NCI-H774 (cell line): ENCODE measurements at places on chromosomes 13 and 19.

DNA sequence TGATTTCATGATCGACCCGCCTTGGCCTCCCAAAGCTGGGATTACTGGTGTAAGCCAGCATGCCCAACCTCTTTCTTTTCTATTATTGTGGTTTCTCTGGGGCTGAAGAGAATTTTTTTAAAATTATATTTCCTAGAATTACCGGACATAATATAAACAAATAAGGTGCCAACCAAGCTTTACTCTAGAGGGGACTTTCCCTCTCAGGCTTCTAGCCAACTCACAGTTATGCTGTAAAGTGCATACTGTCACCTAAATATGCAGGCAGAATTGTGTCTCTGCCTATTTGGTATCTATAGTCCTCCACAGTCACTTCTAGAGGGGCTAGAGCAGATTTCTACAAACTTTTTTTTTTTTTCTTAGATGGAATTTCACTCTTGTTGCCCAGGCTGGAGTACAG is 41.6 kb upstream of the ZNF681 start:
- no peak for DNase-seq

GRCh38 chr19:3642296-3642695 is 15.7 kb upstream of the CACTIN start:
- DNase-seq = no peak

DNA sequence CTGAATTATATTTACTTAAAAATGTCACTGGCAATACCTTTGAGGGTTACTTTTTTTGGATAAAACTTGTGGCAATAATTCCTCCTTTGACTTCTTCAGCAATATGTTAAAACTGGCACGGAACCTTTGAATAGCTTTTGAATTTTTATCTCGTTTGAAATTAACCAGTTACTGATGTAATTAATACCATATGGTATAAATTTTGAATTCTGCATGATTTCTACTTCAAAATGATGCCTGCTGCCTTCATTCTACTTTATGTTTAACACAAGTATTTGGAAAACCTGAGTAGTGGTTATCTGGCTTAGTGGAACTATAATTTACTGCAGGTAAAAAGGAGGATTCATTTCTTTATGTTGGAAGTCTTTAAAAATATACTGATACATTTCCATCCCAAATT is 85.3 kb downstream of the LRCH1 start:
- no peak for DNase-seq

- no peak for DNase-seq
Observed at GRCh38 chr13:99377641-99378040, 70.4 kb upstream of the GPR183 start.

DNA sequence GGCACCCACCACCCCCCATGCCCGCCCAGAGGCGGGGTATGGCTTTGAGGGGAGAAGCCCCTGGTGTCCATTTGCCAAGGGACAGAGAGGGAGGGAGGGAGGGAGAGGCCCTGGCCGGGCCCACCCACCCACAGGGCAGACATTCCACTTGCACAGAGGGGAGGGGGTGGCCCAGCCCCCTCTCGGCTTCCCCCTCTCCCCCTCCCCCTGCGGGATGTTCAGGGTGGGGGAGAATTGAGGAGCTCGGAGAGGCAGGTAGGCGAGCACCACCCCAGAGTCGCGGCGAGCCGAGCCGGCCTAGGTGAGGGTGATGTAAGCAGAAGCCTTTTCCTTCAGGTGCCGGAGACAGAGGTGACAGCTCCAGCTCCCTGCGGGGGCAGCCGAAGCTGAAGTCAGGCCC is 12.3 kb downstream of the DPF1 start:
- DNase-seq = no peak

DNA sequence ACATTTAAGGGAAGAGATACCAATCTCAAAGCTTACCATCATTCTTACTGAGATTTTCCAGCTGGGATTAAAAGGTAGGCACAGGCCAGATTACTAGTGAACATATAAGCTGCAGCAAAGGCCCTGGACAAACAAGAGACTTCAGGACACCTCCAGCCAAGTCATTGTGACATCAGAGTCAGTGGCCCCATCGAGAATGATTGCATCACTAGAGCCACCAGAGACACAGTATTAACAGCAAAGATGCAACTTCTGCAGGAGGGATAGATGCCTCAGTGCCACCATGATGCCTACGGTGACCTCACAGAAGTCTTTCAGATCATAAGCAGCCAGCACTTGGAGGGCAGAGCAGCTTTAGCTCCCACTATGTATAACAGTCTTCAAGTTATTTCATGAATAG is 8.6 kb downstream of the RUBCNL start:
- no peak for DNase-seq

DNA sequence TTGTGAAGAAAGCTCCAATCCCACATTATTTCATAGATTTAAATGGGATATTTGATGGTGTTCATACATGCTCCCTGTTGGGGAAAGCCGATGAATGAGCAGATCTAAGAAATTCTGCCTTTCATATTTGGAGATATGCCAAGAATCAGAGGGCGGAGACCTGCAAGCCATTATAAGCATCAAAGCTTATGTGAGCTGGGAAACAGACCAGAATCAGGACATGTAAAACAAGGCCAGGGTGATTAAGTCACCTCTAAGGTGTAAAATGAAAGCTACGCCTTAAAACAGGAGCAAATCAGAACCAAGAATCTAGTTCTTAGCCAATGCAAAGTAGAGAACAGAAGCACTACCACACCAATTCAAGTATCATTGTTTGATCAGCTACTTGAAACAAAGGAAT is 392.4 kb downstream of the DCT start:
- DNase-seq = no peak

DNA sequence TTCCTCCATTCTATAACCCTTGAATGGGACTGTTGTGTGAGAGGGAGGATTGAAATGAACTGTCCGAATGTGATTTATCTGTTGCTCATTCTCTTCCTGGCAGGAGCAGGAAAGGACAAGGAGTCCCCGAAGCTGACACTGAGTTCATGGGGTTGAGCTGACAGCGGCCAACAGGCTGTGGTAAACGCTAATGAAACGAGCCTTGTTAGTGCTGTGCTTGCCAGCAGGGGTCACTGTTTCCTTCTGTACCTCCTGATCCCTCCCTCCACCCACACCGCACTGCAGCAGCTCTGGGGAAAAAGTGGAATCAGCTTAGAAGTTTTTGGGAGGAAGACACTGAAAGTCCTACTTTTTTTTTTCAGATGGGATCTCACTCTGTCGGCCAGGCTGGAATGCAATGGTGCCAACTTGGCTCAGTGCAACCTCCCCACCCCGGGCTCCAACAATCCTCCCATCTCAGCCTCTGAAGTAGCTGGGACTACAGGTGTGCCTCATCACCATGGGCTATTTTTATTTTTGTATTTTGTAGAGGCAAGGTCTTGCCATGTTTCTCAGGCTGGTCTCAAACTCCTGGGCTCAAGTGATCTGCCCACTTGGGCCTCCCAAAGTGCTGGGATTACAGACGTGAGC is 6.7 kb upstream of the ZNF761 start:
- peak; percentile 14 for DNase-seq

- no peak for DNase-seq
Observed at GRCh38 chr13:96632536-96633320, 361.5 kb downstream of the OXGR1 start.

- DNase-seq = no peak
Observed at GRCh38 chr13:42102961-42103865, 54.8 kb downstream of the DGKH start.

DNA sequence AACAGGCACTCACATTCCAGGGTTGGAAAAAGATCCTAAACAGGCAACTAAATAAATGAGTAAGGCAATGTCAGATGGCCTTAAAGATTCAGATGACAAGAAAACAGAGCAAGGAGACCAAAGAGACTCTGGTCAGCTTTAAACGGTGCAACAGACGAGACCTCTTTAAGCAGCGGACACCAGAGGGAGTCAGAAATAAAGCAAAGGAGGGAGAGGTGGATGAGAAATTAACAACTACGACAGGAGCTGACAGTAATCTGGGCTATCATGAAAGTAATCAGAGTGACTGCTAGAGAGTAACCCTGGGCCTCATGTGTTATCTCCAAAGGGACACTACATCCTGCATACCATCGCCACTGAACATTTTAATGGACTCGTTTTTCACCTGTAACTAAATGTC is 1.1 kb downstream of the ZNF550 start:
- no peak for DNase-seq

GRCh38 chr13:79767126-79767525 is 286.2 kb downstream of the NDFIP2 start:
- DNase-seq = no peak

- peak; percentile 82 for DNase-seq
Observed at GRCh38 chr19:34926685-34927375, at the start of gene ZNF30. Gene ZNF30 (plus strand): TSS chr19:34926903. CDS start chr19:34929948, 3,045 bp downstream.
